ENCODE measurements at places on chromosomes 3 and 15.

GRCh38 chr3:183100376-183100775 lies 1.1 kb upstream of the MCCC1 start:
- DNase-seq = no peak

- no peak for DNase-seq
These were observed 67.9 kb upstream of the OCA2 start for GRCh38 chr15:28167042-28167441.

- DNase-seq = no peak
These were observed 12.6 kb downstream of the SLC24A1 start for GRCh38 chr15:65634356-65634755.

DNA sequence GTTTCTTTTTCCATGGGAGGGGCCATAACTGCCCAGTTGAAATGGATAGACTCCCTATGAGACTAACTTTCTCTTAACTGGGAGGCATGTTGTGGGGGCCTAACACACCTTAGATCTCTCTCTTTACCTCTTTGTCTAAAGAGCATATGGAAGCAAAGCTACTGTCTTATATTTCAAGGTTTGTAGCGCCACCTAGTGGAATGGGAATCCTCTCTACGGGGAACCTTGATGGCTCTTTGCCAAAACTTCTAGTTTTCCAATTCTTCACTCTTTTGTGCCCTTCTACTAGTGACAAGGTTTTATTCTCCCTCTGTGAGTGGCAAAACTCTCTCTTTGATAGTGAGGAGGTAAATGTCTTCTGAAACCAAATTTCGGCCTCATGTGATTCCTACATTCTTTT lies 1030.4 kb upstream of the CADM2 start:
- DNase-seq = no peak

- DNase-seq = no peak
These were observed 12.4 kb downstream of the LINGO1 start for GRCh38 chr15:77620297-77620696.

Measured in activated CD4-positive, alpha-beta memory T cell treated with anti-CD3 and anti-CD28 coated beads for 36 hours (primary cell).